ENCODE measurements at places on chromosomes 6 and 20.

DNA sequence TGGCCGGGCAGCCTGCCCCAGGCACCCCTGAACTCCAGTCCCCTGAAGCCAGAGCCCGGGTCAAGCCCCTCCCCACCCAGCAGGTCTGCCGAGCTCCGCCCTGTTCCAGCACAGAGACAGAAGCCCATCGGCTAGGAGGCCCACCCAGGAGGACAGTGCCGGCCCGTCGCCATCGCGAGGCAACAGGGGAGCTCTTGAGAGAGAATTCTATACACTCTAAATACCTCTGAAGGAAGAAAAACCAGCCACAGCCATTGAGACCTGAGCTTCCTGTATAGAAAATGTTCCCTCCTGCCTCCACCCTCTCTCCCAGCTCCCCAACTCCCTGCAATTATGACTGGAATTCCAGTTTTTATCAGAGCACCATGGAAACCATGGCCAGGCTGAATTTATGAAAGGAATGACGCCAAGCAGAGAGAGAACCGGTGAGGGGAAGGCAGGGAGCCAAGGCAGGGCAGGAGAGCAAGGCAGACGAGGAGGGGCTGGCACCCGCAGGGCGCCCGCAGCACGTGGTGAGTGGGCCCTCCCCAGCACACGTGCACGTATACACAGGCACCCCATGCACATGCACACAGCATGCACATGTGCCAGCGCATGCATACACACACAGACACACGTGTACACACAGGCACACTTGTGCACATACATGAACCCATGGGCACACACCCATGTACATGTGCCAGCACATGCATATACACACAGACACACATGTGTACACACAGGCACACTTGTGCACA lies 27.6 kb upstream of the MRGBP start:
- DNase-seq, result no peak

GRCh38 chr6:161268531-161269210 lies 5.2 kb downstream of the AGPAT4 start:
- DNase-seq, result no peak

DNA sequence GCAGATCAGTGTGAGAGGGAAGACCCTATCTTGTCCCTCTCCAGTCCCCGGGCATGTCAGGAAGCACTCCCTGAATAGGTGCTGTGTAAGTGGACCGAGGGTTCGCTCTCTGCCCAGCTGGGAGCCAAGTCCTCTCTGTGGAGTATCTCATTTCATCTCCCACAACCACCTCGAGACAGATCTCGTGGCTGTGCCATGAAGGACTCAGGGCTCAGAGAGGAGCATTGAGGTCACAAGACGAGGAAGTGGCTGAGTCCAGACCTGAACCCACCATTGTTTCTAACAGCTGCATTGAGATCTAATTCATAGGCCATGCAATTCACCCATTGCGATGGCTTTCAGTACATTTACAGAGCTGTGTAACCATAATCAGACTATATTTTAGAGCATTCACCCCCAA lies 34.7 kb upstream of the STX16 start:
- no peak for DNase-seq

DNA sequence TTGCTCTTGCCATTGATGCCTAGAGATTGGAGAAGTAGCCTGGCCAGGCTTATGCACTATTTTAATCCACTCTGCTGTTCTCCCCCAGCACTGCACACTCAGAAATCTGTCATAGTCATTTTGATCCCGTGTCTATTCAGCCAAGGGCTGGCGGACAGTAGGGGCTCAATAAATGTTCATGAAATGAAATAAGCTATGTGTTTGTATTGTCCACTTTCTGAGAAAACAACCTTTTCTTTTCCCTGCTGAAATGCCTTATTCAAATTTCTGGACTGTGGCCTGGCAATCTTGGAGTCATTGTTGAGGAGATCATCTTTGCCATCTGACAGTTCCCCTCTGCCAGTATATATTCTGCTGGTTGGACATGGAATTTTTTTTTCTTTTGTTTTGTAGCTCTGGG lies 550.4 kb upstream of the MAP3K7 start:
- DNase-seq, result no peak

- DNase-seq, result peak; percentile 54
Observed at GRCh38 chr20:52972190-52972937, at the start of gene TSHZ2. TSS of gene TSHZ2 (plus strand) at chr20:52972358. CDS start at chr20:52973294, 936 bp downstream.

- DNase-seq, result no peak
Observed at GRCh38 chr20:64083804-64084684, at the start of gene LKAAEAR1. TSS of gene LKAAEAR1 (minus strand) at chr20:64084398. CDS start at chr20:64084219, 179 bp downstream.

Data from T1000 (cell line).